ENCODE measurements at places on chromosomes 4 and X.

- DNase-seq = no peak
These were observed 130.9 kb upstream of the FAM9B start for GRCh38 chrX:9164533-9165426.

- DNase-seq = no peak
These were observed 42.8 kb downstream of the AREG start for GRCh38 chr4:74487771-74488170.

DNA sequence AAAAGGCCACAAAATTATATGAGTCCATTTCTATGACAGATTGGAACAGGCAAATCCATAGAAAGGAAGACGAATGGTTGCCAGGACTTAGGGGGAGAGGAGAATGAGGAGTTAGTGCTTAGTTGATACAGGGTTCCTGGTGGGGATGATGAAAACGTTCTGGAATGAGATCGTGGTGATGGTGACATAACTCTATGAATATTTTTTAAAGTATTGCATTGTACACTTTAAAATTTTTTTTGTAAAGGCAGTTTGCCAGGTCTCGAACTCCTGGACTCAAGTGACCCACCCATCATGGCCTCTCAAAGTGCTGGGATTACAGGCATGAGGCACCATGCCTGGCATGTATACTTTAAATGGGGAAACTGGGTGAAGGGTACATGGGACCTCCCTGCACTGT lies 9.9 kb upstream of the CCNQ start:
- DNase-seq = no peak

GRCh38 chr4:163166041-163166579 lies 580 bp downstream of the NAF1 start:
- DNase-seq = peak; percentile 76

- DNase-seq = no peak
These were observed 238.5 kb downstream of the EVC2 start for GRCh38 chr4:5469861-5470260.

- DNase-seq = no peak
These were observed 203.8 kb downstream of the AASDH start for GRCh38 chr4:56183344-56183959.

- no peak for DNase-seq
These were observed 1529.1 kb upstream of the ADGRL3 start for GRCh38 chr4:59671037-59671436.

DNA sequence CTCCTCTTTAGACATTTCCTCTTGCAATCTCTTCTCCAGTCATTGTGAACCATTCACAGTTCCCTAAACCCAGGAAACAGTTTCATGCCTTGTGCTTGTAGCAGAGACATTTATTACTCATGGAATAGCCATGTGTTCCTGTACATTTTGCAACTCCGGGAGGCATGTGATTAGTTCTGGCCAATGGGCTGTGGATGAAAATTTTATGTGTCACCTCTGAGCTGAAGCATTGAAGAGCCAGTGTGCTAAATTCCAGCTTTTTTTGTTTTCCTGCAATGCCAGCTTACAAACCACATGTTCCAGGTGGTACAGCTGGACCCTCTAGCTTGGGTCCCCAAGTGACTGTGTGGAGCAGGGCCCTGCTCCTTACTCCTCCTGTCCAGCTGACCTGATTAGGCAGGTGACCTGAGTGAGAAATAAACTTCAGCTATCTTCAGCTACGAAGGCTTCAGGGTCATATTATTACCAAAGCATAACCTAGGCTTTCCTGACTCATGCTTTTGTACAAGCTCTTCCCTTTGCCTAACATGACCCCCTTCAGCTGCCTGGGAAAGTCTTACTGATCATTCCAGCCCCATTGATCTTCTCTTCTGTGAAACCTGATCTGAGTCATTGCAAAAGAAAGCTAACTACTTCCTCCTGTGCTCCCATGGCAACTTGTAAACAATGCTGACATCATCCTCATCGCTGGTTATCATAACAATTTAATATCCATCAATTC lies 200.4 kb downstream of the PTTG2 start:
- DNase-seq = peak; percentile 83

DNA sequence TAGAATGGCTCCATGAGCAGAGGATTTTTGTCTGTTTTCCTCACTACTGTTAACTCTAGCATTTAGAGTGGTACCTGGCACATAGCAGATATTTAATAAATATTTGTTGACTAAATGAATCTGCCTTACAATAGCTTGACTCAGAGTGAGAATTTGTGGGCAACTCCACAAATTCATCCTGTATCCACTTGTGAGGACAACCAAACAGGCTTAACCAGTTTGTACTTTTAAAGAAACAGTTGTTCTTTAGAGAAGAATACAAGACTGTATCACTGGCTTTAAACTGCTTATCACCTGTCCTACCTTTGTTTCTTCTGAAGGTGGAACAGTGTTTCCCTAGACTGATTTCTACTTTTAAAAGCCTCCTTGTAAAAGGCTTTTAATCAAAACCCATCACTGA lies 141.3 kb upstream of the SH3RF1 start:
- DNase-seq = no peak

GRCh38 chrX:14420841-14421240 lies 108.5 kb upstream of the GLRA2 start:
- no peak for DNase-seq

- no peak for DNase-seq
These were observed 285.6 kb downstream of the SHOX start for GRCh38 chrX:916230-916599.

DNA sequence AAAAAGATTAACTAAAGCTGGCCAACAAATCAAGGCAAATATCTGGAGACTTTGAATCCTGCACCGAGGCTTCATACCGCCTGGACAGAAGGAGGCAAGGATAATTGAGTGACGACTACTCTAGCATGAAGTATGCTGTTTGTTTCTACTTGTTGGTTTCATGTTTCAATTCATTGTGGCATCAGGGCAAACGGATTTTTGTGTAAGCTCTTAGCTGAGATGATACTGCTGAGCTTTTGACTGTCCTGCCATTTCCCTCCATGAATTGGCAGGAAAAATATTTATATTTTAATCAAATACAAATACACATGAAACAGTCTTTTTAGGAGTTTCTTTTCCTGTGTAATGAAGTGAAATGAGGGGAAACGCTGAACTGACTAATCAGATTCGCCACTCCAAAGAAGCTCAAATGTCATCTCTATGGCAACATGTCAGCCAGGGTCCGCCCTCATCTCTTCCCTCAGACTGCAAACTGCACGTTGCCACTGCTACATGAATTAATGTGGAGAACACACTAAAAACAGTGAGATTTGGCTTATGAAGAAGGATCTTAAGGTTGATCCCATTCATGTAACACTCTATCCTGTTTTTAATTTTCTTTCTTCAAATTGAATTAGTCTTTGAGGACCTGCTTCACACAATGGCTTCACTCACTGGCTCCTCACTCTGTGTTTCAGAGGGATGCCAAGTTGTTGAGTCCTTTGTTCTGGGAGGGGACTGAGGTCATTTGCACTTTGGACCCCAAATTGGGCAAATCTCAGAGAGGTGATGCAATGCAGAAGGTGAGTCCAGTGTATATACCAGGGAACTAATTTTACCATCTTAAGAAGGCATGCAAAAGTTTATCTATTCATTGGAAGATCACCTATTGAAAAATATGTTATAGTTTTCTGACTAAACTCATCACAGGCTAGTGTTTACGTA lies 149.6 kb upstream of the MID1 start:
- DNase-seq = no peak

- DNase-seq = no peak
These were observed 64.0 kb downstream of the IGSF1 start for GRCh38 chrX:131225078-131225477.

- no peak for DNase-seq
These were observed 403.9 kb downstream of the ADGRL3 start for GRCh38 chr4:61604054-61604453.

DNA sequence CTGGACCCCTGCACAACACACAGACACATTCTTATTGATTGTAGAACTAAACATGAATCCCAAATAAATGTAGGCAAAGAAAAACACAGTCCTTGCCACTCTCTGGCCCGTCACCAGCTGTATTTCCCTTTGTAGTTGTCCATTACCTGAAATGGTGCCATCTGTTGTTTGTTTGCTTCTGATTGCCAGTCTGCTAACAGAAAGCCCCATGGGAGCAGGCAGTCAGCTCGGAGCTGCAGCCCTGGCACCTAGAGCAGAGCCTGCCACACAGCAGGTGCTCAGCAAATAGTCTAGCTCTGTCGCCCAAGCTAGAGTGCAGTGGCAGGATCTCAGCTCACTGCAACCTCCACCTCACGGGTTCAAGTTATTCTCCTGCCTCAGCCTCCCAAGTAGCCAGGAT lies 28.9 kb downstream of the CPLX1 start:
- no peak for DNase-seq

GRCh38 chr4:17687237-17687857 lies 72.9 kb downstream of the MED28 start:
- no peak for DNase-seq

DNA sequence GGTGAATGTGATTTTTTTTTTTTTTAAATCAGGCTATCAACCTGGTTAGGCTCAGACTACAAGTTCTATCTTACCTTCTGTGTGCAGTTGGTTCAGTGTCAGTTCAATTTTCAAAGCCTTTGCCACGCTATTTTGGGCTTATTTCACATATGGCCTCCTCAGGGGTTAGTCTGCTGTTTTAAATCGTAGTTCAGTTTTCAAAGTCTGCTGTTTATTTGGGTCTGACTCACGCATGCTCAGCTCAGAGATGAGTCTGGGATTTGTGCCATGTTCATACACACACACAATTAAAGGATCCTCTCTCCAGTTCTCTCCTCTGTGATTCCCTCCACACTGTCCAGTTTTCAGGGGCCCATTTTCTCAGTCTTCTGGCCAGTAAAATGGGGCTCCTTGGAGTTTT lies 32.3 kb upstream of the ZFX start:
- DNase-seq = no peak

DNA sequence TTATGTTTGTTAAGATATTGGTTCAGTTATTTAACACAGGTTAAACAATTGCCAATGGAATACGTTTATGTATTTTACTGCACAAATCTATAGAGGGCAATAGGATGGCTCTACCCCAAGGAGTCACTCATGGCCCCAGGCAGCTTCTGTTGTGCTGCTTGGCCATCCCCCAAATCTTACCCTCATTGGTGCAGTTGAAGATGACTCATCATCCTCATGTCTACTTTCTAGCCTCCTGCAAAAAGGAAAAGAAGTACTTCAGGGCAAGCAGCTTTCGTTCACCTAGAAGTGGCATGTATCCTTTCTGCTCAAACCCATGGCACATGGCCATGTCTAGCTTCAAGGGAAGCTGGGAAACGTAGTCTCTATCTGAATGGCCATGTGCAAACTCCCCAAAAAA lies 14.2 kb downstream of the PHOX2B start:
- DNase-seq = no peak

DNA sequence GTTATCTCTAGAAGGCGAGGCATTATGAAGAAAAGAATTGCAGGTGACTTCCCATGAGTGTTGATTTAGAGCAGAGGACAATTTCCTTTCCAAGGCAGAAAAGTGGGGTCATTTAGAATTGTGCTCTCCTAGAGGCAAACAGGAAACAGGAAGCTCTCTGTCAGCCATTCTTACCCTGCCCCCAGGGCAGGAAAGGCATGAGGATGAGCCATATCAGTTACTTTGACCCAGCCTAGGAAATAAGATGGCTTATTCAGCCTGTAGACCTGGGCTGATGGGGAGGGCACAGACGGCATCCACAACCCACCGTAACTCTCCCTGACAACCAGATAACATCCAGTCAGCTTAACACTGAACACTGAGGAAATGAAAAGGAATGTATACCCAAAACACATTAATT lies 88.8 kb upstream of the KDR start:
- DNase-seq = no peak

DNA sequence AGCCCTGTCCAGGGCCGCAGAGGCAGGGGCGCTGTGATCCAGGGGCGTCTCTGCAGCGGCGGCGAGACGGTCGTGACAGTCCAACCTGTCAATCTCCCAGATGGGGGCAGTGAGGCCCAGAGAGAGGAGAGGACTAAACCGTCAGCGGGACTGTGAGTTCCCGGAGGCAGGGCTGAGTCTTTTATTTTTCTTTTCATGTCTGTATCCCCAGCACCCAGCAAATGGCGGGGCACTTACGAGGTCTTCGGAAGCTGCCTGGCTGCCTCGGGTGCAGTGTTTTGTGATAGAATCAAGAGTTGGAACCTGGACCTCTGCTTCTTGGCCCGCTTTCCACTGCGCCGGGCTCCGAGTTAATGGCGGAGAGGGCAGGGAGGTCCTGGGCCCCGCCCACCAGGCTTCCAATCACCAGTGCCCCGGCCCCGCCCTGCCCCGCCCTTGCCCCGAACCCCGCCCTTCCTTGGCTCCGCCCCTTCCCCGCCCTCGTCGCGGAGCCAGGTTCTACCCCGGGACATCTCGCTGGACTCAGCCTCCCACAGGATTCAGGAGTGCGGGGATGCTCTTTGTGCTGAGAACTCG lies 35.3 kb upstream of the GRPEL1 start:
- peak; percentile 82 for DNase-seq

GRCh38 chr4:139084804-139085093 lies 69.2 kb downstream of the NOCT start:
- DNase-seq = no peak

DNA sequence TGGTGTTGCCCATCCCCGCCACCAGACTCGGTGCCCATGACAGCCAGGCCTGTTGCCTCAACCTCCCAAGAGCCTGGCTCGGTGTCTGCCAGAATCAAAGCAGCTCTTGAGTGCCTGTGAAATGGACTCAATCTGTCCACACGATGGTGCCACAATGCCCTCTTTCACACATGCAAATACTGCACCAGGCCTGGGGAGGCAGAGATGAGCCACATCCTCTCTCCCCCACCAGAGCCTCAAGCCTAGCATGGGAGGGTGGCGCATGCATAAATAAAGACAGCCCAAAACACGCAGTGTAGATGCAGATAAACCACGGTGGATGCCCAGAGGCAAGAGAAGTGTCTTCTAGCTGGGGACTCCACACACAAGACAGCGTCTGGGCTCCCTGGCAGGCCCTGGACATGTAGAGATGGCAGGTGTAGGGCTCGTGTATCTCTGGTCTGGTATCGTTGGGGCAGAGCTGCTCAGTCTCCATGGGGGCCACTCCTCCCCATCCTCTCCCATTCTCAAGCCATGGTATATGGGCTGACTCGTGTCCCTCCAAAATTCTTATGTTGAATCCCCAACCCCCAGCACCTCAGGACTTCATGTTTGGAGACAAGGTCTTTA lies 65.6 kb downstream of the JAKMIP1 start:
- peak; percentile 60 for DNase-seq

GRCh38 chr4:162164906-162165510 lies 1.2 kb upstream of the FSTL5 start:
- no peak for DNase-seq

Data from CD4-positive, alpha-beta memory T cell (primary cell).